ENCODE measurements at places on chromosomes 16 and 17.

DNA sequence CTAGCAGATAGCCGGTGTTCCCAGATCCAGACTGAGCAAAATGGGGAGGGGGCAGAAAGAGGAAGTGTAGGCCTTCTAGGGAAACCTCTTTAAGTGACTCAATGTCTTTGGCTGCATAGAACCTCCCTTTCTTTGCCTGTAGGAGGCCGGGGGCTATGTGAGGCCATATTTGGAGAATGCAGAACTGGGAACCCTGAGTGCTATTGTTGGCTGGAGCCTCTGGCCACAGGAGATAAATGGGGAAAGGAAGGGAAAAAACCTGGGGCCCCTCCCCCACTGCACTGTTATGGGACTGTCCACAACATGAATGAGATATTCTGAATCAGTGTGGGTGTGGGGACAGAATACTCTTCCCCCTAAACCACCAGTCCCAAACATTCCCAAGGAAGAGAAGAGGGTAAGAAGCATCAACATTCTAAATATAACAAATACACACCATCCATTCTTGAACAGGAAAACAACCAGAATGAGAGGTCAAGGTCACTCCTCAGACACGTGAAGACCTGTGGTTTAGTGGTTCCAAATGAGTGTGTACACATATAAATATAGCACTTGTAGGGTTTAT is 2.4 kb downstream of the VPS25 start:
- no peak for DNase-seq

GRCh38 chr16:23615805-23616204 is 19.7 kb upstream of the NDUFAB1 start:
- DNase-seq: no peak

DNA sequence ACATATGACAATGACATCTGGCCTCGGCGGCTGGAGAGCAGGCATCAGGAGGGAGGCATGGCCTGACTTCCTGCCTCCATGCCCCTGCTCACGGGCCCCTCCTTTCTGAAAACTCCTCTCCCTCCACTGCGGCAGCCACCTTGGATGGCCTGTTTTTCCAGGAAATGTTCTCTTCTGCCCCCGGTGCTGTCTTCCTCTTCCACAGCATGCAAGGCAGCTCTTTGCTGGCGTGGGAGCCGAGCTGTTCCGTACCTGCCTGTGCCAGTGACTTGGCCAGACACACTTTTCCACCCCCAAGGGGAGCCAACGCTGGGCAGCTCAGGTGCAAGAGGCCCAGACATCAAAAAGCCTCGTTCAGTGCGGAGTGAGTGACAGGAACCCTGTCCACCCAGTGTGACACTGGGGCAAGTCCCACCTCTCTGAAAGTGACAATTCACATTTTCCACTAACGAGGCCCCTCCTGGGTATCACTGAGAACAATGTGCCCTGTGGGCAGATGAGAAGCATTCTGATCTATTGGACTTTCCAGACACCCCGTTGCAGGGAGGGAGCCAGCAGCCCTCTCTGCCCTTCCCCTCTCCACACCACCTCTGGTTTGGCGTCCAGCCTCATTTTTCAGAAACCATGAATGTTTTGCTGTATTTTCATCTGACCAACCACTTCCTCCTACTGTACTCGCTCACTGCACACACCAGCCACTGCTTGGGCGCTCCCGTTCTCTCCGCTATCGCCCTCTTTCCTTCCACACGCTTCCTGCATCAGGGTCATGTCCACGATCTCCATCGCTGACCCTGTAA is 31.2 kb downstream of the NSMCE1 start:
- DNase-seq: no peak

- DNase-seq: no peak
Measured at GRCh38 chr17:57945996-57946797, 9.0 kb downstream of the CUEDC1 start.

GRCh38 chr16:83615953-83616350 is 191.8 kb upstream of the HSBP1 start:
- DNase-seq: no peak

DNA sequence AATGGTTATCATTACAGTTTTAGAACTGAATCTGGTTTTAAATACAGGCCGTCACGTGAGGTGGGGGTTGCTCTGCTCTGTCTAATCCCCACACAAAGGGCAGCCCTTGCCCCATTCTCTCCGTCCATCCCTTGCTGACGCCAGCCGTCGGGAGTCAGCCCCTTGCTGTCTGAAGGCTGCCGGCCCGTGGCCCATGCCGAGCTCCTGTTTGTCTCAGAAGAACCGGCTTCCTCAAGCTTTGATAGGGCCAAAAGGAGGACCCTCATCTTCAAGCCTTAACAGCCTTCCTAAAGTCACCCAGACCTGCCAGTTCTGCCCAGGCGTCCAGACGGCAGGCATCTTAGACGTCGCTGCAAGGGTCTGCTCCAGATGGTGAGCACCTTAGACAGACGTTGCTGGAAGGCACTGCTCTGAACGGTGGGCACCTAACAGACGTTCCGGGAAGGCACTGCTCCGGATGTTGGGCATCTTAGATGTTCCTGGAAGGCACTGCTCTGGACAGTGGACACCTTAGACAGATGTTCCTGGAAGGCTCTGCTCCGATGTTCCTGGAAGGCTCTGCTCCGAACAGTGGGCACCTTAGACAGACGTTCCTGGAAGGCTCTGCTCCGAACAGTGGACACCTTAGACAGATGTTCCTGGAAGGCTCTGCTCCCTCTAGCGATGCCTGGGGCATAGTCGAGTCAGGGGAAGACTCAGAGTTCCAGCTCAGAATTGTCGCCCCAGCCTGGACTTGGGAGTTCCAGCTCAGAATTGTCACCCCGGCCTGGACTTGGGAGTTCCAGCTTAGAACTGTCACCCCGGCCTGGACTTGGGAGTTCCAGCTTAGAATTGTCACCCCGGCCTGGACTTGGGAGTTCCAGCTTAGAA is 35.1 kb upstream of the CHMP6 start:
- no peak for DNase-seq

DNA sequence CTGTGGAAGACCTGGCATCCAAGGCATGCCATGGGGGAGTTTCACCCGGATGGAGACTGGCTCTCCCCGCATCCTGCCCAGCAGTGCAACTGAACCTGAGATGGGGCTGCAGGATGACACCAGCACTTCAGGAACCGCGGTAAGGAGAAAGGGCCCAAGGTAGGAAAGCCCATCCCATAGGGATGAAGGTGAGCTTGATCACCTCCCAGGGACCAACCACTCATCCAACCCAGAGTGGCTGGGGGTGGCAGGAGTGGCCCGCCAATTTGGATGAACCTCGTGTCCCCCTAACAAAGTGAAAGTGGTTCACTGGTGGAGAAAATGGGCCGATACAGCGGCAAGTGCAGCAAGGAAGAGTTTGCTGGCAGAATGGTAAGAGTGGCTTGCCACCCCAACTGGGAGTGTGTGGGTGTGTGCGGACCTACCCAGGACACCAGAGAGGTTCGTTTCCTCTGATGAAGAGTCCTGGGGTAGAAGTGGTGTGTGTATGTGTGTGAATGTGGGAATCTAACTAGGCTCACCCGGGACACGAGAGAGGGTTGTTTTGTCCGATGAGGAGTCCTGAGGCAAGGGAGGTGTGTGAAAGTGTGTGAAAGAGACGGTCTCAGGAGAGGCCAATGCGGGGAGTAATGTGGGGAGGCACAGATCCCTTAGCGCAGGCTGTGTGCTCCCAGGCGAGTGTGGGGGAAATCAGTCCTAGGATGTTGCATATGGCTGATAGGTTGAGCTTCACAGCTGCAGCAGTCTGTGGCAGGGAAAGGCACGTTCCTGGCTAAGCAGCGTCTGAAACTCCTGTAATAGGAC is 22.6 kb downstream of the ACSM1 start:
- no peak for DNase-seq

GRCh38 chr17:55261311-55261710 is 3.4 kb upstream of the HLF start:
- DNase-seq: no peak

DNA sequence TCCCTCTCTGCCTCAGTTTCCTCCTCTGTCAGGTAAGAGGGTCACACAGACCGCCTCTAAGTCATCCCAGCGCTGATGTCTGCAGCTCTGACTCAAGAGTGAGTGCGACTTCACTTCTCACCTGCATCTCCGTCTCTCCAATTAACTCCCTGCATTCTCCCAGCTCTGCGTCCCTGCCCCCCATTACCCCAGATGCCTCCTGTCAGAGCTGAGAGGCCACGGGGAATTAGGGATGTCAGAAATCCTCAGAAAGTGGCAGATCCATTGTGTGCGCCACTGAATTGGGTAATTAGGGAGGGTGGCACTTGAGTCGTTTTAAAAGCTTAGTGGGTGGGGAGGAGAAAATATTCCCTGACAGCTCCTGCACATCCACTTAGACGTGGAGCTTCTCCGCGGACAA is 885.4 kb upstream of the EEF2KMT start:
- no peak for DNase-seq

DNA sequence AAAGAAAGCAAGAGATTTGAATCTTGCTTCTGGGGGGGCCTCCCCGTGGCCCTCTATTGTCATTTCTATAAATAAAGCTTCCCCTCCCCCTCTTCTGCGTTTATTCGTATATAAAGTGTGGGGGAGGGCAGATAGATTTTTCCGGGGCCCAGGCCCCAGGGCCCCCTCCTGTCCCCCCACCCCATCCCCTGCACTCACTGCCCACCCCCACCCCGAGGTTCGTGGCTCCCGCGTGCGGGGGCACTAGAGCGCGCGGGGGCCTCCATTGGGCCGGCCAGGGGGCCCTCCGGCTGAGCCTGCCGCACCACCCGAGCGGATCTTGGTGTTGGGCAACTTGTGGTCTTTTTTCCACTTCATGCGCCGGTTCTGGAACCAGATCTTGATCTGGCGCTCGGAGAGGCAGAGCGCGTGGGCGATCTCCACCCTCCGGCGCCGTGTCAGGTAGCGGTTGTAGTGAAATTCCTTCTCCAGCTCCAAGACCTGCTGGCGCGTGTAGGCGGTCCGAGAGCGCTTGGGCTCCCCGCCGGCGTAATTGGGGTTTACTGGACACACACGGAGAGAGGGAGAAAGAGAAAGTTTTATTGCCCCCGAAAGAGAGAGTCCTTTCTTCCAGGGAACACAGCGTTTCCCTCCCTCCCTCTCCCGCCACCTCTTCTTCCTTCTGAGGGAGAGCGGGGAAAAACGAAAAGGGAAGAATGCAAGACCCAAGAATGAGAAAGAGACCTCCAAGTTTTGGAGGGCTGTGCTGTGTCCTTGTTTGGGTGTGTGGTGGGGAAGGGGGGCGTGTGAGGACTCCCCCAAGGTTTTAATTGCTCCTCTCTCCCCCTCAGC is 1.5 kb downstream of the HOXB4 start:
- no peak for DNase-seq

DNA sequence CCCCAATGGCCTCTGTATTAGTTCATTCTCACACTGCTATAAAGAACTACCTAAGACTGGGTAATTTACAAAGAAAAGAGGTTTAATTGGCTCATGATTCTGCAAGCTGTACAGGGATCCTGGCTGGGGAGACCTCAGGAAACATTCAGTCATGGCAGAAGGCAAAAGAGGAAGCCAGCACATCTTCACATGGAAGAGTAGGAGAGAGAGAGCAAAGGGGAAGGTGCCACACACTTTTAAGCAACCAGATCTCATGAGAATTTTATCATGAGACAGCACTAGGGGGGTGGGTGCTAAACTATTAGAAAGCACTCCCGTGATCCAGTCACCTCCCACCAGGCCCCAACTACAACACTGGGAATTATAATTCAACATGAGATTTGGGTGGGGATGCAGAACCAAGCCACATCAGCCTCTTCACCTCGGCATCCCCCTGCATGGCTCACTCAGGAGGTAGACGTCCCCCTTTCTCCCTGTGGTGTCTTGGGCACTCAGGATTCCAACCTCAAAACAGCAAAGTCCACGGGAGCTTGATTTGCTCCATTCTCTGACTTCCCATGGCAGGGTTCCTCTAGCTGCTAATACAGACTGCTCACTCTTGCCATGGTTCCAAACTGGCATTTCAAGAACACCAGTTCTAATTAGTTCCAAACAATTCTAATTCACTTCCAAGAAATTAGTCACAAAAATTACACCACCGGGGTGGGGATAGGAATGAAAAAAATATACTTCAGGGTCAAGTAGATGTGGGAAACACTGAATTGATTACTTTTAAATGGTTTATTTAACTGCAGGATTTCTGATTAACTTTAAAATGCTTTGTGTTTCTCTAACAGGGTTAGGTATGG is 203.8 kb upstream of the HSBP1 start:
- no peak for DNase-seq

DNA sequence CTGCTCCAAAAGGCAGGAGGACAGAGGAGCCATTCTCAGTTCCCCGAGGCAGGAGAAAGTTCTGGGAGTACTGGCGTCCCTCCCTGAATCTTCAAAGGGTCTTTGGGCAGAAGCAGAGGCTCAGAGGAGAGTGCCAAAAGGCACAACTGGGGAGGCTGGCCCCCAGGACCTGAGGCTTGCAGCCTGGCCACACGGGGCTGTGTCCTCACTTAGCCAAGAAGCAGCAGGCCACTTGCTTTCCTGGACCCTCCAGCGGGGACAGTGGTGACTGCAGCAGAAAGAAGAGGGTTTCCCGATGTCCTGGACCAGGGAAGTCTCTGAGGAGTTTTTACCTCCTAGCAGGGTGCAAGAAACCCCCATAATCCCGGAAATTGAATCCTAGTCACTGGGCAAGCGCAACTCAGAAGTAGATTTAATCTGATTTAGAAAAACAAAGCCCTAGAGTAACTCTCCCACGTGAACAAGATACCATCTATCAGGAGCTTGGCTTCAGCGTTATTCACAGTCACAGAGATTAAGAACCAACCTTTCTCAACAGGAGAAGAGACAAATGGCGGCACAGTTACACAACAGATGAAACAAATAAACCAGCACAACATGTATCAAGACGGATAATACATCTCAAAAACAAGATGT is 25.5 kb upstream of the BCO1 start:
- no peak for DNase-seq

- no peak for DNase-seq
Measured at GRCh38 chr16:20114356-20114755, 40.7 kb upstream of the GPR139 start.

DNA sequence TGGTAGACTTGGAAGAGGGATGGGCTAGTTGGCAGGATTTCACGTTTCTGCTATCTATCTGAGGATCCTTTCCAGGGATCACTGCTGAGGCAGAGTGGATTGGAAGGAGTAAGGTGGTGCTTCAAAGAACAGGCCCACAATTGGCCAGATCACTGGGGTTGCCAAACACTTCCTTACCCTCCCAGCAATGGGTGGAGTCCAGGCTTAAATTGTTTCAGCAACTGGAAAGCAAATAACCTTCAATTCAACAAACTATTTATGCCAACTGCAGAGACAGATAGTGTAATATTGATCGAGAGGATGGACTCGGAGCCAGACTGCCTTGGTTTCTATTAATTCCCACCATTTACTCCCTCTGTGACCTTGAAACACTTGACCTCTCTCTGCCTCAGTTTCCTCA is 2.1 kb downstream of the ARRB2 start:
- no peak for DNase-seq

DNA sequence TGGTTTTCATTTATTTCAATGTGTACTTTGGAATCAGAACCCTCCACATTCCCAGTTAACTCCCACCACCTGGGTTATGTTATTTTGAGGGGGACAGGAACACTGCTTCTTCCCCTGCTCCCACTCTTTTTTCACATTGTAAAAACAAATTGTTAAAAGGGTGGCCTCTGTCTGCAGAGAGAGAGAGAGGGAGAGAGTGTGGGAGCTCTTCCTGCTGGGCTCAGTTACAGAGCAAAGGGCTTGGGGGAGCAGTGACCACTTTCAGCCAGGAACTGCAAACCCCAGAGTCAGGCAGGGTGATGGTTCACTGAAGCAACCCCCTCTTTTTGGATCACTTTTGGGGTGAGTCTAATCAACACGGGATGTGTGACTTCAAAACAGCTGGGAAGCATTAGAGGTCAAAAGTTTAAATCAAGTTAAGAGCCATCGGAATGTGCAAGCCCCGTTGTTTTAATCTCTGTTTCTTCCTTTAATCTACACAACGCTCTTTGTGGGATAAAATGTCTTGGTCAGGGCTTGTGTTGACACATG is 577.0 kb upstream of the CDH11 start:
- DNase-seq: no peak

GRCh38 chr16:83733301-83733700 is 74.5 kb upstream of the HSBP1 start:
- no peak for DNase-seq
